ENCODE measurements at places on chromosomes 3 and 15.
A peak's percentile ranks its signal among the peaks of the same experiment; 100 is the strongest.

- no peak for DNase-seq
Observed at GRCh38 chr3:193211173-193211572, 29.8 kb upstream of the PLAAT1 start.

DNA sequence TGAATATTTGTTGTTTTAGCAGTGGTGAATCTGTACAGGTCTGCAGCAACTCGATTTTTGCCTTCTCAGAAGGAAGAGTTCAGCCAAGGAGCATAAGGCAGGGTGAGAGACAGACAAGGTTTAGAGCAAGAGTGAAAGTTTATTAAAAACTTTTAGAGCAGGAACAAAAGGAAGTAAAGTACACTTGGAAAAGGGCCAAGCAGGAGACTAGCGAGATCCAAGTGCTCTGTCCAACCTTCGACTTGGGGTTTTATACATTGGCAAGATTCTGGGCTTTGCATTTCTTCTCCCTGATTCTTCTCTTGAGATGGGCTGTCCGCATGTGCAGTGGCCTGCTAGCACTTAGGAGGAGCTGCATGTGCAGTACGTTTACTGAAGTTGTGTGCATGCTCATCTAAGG is 46.7 kb upstream of the AADACL2 start:
- no peak for DNase-seq

DNA sequence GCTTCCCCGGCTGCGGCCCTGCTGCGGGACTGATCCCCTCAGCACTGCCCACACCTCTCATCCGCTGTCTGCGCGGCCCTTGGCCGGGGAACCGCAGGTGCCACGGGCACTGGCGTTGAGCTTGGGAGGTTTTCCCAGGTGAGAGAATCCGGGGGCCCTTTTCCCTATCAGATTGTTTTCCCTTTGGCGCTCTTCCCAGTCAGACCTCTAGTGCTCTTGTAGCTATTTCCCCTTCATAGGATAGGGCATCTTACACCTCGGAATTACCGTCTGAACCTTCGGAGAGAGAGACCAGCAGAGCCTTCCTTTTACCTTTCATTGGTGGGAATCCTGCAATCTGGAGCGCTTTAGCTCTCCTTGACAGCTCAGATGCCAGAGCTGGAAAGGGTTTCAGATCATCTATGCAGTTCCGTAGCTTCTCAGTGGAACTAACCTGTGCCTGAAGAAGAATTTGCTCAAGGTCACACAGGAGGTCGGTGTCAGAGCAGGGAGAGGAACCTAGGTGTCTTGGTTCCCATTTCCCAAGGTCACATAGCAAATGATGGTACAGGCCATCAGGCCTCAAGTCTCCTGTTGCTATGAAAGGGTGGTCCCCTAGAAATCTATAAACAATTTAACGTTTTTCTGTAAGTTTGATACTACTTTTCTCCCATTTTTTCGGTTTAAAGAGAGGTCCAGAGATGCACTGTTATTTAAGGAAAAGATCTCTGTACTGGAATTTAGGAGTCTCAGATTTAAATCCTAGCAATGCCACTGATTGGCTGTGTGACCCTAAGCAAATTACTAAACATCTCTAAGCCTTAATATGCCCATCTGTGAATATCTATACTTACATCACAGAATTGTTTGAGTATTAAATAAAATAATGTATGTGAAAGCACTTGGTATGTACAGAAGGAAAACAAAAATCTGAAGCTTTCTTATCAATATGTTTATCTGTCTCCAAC is 916 bp downstream of the IDH3A start:
- DNase-seq = no peak

DNA sequence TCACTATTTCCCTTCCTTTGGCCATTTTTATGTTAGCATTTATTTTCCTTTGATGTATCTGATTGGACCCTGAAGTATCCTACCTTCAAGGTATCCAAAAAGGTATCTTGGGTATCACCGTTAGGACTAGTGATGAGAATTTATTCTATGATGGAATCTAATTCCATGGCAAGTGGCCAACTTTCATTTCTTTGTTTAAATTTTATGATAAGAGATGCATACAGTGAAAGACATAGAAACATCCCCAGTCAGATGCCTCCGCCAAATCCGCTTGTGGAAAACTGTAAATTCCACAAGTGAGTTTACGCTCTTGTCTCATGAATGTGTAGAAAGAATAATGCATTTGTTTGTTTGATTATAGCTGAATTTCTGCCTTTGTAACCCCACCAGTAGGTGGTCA is 153.7 kb upstream of the NR2F2 start:
- DNase-seq = no peak

DNA sequence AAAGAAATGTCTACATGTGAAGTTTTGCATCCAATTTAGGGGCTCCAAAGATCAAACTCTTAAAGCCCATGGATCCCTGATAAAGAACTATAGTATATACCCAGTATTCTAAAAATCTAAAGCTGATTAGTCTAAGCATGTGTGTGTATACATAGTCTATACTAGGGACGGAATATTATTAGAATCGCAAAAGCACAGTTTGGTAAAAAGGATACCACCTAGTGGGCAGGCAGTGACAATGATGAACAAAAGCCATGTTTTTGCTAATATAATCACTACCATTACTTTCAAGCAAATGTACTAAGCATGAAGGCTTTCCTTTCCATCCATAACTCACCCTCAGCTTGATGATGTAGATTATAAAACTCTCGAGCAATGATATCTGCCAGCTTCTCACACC is 16.5 kb downstream of the POLQ start:
- no peak for DNase-seq

GRCh38 chr15:47266566-47266965 is 450.7 kb upstream of the SEMA6D start:
- no peak for DNase-seq

GRCh38 chr15:47301481-47301880 is 415.8 kb upstream of the SEMA6D start:
- DNase-seq = no peak

GRCh38 chr3:13497386-13497785 is 17.3 kb downstream of the HDAC11 start:
- no peak for DNase-seq

GRCh38 chr15:30044377-30044776 is 38.4 kb upstream of the GOLGA8J start:
- DNase-seq = no peak

GRCh38 chr3:65578861-65579260 is 459.9 kb downstream of the MAGI1 start:
- no peak for DNase-seq

DNA sequence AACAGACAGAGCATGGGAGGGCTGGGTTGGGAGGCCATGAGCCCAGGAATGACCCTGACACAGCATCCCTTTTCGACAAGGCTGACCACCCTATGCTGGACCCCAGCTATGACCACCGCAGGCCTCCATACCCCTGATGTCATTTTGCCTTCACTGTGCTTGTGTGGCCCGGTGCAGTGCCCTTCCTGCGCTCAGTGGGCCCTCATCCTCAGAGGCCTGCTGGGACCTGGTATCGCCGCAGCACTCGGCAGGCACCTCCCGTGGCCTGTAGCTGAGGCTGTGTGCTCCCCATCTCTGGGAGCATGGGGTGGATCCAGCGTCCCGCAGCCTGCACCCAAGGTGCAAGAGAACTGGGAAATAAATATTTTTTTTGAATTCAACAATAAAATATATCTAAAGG is 73.1 kb upstream of the MEF2A start:
- DNase-seq = no peak

DNA sequence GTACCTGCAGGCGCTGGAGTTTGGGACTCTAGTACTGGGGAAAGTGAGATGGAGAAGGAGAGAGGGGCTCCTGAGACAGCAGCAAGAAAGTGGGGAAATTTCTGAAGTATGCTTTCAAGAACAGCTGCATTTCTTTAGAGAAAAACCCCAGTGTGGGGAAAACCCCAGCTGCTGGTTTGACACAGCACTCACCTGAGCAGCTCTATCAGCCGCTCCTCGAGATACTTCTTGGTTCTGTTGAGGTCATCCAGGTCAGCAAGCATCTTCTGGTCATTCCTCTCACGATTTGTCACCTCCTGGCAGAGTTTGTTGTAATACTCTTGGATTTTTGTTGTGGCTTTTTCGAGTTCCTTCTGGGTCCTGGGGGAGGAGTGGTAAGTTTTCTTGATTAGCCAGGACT is 18.8 kb downstream of the CXCR6 start:
- DNase-seq = no peak

DNA sequence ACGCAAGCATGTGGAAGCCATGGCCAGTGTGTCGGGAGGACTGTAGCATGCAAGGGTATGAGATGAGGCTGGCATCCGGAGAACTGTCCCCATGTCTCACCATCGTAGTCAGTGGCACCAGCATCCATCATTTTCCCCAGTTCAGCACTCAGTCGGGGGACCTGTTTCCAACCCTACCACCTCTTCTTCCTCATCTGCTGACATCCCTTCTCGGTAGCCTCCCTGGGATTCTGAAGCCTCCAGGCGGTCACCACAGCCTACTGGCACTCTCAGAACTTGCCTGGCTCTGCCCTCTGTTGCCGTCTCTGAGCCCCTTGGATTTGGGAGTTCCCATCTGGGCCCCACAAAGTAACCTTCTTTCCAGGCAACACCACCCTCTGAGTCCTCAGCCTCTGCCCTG is 131.1 kb upstream of the ABHD17C start:
- no peak for DNase-seq

- no peak for DNase-seq
Observed at GRCh38 chr15:48091522-48091921, 29.3 kb upstream of the SLC24A5 start.

GRCh38 chr3:49519296-49519695 is 35.0 kb upstream of the BSN start:
- DNase-seq = no peak

DNA sequence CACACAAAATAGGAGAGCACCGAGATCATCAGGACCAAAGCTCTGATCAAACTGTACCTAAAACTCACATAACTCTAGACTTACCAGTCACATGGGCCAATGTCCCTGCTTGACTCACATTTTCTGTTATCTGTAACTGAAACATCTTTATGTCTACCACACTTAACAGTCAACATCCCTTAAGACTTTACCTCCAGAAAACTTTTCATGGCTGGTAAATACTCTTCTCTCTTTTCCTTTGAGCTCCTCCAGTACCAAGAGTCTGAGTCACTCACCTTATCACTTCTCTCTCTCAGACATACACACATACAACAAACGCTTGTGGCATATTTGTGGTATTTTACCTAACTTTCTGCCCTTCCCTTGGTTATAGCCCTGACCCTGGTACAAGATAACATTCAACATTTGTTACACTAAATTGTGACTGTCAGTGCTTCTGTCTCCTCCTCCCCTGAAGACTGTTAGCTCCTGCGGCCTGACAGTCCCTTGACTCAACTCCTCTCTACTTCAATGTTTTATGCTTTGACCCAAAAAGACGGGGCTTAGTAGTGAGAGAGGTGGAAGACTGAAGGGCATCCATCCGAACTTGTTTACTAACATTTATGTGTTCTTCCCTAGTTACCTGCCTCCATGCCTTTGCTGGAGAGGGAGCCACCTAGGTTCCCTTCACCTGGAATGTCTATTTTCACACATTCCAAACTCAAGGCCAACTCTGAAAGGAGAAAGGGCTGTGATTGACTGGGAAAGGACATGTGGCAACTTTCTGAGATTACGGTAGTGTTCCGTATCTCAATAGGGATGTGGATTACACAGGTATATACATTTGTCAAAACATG is 3.7 kb upstream of the EFHB start:
- DNase-seq = no peak

GRCh38 chr3:80688814-80689213 is 921.0 kb upstream of the ROBO1 start:
- DNase-seq = no peak

GRCh38 chr3:86814918-86815655 is 175.9 kb downstream of the VGLL3 start:
- DNase-seq = no peak

DNA sequence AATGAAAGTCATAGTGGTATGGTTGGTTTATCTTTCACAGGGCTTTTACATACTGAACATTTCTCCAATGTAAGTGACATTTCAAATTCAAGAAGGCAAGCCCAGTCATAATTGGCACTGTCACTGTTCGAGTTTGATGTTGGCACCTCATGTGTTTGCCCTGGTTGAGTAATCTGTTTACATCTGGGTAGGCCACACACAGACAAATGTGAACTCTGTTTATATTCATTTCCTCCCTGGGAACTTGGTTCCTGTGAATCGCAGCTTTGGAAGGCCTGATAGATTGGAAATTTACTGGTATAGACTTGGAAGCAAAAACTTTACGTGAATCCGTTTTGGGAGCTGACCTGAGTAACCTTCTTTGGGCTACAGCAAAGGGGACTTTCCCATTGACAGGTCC is 395.2 kb upstream of the AZI2 start:
- DNase-seq = no peak

DNA sequence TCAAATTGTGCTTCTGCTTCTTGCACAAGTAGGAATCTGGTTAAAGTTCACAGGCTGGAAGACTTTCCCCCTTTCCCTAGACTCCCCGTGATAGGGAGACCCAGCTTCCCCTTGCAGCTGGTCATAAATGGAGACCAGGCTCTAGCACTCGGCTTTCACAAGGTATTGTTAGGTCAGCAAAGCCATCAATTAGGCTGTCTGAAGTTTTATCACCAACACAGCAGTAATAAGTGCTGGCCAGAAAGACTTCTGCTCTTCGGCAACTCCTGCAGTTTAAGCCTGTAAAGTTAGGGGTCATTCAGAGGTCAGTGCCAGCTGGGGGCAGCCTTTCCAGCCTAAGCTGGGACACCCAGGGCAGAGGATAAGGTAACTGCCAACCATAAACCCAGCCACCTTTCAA is 203.4 kb downstream of the MEIS2 start:
- DNase-seq = no peak

DNA sequence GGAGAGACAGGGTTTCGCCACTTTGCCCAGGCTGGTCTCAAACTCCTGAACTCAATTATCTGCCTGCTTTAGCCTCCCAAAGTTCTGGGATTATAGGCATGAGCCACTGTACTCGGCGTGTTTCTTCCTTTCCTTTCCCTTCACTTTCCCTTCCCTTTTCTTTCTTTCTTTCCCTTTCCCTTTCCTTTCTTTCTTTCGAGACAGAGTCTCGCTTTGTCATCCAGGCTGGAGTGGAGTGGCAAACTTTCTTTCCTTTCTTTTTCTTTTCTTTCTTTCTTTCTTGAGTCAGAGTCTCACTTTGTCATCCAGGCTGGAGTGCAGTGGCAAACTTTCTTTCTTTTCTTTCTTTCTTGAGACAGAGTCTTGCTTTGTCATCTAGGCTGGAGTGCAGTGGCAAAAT is 17.4 kb upstream of the LDHAL6B start:
- DNase-seq = no peak

- DNase-seq = no peak
Observed at GRCh38 chr3:134328147-134328591, 46.1 kb downstream of the AMOTL2 start.

GRCh38 chr3:105518806-105519418 is 152.2 kb downstream of the ALCAM start:
- DNase-seq = peak; percentile 51

DNA sequence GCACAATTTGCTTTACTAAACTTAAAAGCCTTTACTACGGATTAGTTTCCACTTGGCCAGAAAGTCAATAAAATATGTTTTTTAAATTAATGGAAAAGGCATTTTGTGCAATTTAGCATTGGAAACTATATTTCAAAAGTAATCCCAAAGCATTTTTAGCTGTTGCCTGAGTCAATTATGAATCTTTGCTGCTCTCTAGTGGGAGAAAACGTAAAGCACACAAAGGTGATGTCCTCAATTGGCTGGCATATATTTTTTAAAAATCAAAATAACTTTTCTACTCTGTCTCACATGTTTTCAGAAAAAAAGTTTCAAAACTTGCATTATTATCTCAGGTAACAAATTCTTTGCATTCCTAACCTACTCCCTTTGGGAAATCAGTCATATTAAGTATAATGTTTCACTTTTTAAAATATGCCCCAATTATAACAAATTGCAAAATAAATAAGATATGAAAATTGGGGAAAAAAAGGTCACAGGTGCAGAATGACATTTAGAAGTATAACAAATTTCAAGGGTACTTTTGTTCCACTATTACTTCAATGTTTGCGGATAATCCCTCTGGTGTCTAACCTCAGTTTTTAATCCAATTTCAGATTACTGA is 47.2 kb upstream of the TEX55 start:
- peak; percentile 38 for DNase-seq

Data from CD4-positive, alpha-beta T cell treated with Interleukin-6 at 100 ng/mL for 8 hours (primary cell).